NCI-H187 treated with DMSO at 0.1 percent for 48 hours (cell line): ENCODE measurements at places on chromosomes 7 and 10.
A peak's percentile ranks its signal among the peaks of the same experiment; 100 is the strongest.

- DNase-seq = no peak
Measured at GRCh38 chr7:157832006-157832405, 495.2 kb downstream of the DNAJB6 start.

- no peak for DNase-seq
Measured at GRCh38 chr10:119806334-119807130, 66.1 kb downstream of the MCMBP start.

GRCh38 chr7:124155432-124156022 is 122.7 kb upstream of the TMEM229A start:
- DNase-seq = peak; percentile 9

GRCh38 chr10:98492763-98493162 is 46.0 kb upstream of the HPS1 start:
- no peak for DNase-seq

DNA sequence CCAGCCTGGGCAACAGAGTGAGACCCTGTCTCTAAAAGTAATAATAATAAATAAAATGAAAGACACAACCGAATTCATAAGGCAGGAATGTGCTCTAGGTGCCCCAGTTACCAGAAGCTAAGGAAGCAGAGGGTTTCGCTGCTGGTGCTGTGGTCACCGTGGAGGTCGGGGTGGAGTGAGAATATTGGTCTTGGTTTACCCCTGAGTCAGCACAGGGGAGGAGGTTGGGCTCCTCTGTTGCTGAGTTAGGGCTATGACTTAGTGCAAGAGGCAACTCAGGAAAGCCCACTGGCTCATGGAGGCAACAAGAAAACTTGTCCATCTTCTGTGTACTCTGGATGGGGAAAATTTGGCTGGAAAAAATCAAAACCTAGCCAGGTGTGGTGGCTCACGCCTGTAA is 117.1 kb downstream of the MYL10 start:
- no peak for DNase-seq

GRCh38 chr7:100088095-100088620 is 611 bp upstream of the COPS6 start:
- no peak for DNase-seq

GRCh38 chr10:91389636-91390512 is 20.3 kb upstream of the HECTD2 start:
- no peak for DNase-seq

DNA sequence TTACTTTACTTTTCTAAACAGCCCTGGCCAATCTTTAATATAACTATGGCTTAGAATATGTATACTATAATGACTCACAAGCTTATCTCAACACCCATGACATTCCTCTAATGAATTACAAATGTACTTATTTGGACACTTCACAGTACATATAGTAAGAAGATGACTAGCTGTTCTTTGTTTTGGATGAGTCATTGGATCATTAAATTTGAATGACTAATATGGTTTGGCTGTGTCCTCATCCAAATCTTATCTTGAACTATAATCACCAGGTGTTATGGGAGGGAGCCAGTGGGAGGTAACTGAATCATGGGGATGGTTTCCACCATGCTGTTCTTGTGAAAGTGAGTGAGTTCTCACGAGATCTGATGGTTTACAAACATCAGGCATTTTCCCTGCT is 807.5 kb upstream of the SORCS1 start:
- no peak for DNase-seq

DNA sequence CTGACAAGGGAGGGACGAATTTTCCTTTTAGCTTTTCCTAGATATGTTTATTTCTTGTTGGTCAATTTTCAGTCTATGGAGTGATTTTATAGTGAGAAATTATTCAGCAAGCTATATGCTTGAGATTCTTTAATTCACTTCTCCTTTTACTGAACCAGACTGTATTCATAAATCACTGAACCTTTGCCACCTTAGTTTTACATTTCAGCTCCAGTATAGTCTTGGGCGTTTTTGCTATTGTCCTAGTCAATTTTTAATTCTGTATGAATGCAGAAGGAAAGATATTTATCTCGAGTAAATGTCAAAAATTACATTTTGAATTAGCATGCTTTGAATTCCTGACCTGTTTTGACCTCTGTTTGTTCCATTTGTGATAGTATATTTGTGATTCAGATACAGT is 468.9 kb downstream of the IPMK start:
- DNase-seq = no peak

DNA sequence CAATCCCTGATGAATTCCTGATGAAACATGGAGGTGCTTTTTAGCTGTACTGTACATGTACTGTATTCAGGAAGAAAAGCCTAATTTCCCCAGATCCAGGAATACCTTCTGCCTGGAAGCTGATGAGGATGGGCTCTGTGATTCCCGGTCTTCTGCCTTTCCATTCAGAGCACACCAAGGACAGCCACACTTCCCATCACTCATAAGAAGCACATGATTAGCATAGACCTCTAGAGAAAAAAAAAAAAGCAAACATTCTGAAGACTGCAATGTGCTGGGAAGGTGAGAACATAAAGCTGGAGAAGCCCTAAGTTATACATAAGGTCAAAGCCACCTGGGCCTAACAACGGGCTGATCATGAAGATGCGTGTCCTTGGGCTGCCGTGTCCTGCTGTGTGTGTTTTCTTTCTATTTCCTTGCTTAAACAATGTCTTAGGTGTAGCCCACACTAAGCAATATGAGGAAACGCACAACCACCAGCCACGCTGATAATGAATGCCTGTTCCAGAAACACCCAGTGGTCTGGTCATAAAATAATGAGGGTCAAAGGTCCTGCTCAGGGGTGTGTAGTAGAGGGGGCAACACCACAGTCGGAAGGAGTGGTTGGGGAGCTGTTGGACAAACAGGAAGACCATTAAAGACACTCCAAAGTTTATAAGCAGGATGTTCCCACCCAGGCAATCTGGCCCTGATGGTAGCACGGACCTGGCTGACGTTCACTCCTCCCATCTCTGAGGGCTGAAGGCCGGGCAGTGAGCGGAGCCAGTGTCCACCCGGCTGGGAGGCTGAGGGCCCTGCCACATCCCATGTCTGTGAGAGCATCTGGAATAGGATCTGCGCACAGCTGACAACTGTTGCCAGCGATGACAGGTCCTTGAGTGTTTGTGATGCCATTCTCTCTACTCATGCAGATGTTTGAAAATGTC is 7.9 kb downstream of the PKD1L1 start:
- DNase-seq = no peak

GRCh38 chr7:18535810-18536415 is 40.4 kb downstream of the HDAC9 start:
- DNase-seq = no peak

DNA sequence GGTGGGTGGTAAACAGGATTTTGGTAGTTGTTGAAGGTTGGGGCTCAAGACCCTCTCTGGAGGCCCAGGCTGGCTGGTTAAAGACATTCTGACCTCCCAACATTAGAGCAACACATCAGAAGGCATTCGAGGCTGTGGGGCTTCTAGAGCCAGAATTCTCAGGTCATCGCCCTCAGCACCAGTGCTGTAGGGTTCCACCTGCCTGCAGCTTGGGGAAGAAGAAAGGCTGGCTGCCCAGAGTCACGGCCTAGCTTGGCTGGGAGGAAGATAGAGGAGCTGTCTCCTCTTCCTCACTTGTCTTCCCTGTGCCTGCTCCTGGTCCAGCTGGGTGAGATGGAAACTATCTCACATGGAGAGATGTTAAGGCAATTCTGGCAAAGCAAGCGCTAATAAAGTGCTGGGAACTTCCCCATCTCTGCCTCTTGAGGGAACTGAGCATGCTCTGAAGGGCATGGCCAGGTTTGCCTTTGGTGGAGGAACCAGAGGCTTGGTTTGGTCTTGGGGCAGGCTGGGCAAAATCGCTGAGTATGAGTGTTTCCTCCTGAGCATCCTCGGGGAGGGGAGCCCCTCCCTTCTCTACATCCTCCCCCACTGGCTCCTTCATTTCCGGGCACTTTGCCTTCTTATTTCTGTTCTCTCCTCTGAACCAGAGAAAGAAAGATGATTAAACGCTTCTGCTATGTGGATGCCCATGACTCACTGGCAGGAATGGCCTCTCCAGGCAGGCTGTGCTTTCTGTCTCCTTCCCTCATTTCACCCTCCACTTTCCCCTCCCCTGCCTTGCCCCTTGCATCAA is 509.0 kb upstream of the PODXL start:
- DNase-seq = no peak

DNA sequence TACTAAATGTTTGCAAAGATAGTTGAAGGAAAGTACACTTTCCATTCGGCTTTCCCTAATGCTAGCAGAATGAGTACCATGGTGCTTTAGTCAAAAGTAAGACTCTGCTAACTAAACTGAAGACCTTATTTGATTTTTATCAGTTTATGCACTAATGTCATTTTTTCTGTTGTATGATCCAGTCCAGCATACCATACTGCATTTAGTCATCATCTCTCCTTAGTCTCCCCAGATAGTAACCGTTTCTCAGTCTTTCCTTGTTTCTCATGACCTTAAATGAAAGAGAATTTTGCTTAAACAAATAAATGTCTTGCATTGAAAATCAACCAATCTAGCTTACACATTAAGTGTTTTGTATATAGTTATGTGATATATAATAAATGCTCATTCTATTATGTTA is 529.5 kb upstream of the SEMA3D start:
- no peak for DNase-seq

- no peak for DNase-seq
Measured at GRCh38 chr10:130016993-130017630, 53.0 kb upstream of the EBF3 start.

GRCh38 chr10:6796231-6796630 is 216.2 kb upstream of the PRKCQ start:
- no peak for DNase-seq

DNA sequence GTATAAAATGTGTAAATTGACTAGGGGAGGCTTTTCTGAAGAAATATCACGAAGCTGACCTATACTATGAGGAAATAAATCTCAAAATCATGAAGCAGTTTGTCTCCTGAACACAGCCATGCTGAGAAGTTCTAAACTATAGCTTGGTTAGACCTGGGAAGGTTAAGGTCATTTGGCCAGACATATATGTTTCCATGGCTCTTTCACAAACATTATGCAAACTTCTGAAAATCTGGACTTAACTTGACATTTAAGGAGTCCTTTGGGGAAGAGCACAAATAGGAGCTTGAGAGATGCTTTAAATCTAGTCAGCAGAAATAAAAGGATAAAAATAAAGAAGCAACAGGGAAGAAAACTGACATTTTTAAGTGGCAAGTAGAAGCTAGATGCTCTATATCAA is 115.9 kb upstream of the MEOX2 start:
- DNase-seq = no peak

DNA sequence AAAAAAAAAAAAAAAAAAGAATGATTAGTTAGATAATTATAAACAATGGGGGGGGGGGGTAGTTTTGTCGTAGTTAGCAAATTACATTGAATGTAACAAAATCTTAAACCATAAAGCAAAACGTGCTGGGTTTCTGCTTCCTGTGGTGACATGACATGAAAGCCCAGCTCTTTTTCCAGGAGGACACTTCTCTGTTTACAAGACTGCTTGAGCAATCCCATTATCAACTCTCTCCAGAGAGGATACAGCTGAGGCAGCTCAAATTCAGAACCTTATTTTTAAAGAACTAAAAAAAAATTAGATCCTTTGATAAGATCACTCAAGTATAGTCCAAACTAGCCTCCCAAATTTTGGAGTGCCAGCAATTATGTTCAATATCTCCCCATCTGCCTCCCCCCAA is 58.6 kb downstream of the ADRB1 start:
- DNase-seq = no peak

GRCh38 chr7:102845346-102845745 is 67.5 kb upstream of the LRRC17 start:
- DNase-seq = no peak

GRCh38 chr7:4959306-4959705 is 319 bp upstream of the MMD2 start:
- DNase-seq = no peak

GRCh38 chr10:1954300-1954699 is 217.0 kb upstream of the ADARB2 start:
- DNase-seq = no peak
